Lung (tissue), 17 donors: ENCODE measurements at places on chromosomes 1 and 21. TPM values are rescaled to one million over a fixed set of nuclear protein-coding genes. Genes with fewer than 3 reads are reported as not detected.

GRCh38 chr1:7177438-7178146 lies 392.3 kb downstream of the CAMTA1 start:
- peak; percentile 50 for DNase-seq

GRCh38 chr21:34781526-34781925 lies 112.7 kb downstream of the CLIC6 start:
- DNase-seq = no peak

DNA sequence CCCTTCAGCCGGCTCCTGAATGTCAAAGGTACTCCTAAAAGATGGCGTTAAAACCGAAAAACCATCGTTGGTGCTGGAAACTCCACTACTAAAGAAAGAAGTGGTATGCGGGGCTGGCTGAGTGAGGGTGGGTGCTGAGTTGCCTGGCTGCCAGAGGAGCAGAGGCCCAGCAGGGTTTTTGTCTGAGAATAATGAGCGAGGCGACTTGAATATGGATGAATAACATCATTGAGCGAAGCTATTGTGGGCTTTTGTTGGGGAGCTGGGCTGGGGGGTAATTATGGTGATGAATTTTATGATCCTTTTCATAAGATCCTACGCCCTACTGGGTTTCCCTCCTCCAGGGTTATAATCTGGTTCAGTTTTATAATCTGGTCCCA lies 2.0 kb downstream of the PDPN start:
- no peak for DNase-seq

GRCh38 chr1:154663471-154664060 lies 55.6 kb upstream of the ADAR start:
- peak; percentile 61 for DNase-seq

Gene ITSN1
- 12.0 TPM for polyA plus RNA-seq

- no peak for DNase-seq
Observed at GRCh38 chr1:168509210-168509609, 34.6 kb downstream of the XCL2 start.

DNA sequence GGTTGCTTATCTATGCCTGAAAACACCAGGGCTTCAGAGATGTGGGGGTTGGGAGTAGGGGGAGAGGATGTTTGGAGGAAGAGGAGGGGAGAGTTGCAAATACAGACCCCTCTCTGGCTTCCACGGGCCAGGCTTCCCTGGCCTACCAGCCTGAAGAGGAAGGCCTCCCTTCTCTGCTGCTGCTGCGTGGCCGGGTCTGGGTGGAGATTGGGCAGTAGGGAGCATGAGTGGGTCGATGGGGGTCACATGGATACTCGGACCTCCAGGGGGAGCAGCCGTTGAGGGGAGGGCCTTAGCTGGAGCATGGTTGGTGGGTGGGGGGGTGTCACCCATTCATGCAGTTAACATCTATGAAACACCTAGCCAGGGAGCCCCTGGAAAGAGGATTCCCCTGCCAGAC lies 1.5 kb downstream of the RORC start:
- DNase-seq = no peak

DNA sequence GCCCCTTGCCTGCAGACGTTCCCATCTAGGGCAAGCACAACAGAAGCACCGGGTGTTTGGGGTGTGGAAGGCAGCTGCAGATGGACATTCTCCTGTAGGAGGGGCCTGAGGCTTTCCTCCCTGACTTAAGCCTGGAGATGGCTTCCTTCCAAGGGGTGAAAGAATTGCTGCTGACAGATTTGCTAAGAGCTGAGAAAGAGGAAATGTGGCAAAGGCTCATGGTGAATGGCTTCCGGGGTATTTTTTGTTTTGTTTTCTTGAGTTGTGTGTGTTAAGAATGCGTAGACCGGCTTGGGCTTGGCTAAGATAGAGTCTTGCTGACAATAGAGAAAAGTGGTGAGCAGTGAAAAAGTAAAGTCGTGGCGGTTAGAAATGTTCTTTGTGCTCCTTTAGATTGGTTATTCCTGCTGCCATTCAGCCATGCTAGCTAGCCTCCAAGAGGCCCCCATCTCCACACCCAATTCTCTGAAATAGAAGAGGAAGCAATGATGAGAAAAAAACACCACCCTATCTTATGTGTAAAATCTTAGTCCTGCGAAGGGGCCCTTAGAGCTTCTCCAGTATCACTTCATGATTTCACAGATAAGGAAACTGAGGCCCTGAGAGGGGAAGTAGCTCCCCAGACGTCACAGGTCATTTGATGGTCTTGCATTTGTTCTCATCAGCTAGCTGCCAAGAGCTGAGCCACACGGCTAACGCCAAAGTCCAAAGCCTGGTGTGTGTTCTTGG lies 36.9 kb downstream of the EIF2D start:
- peak; percentile 95 for DNase-seq

GRCh38 chr21:42049578-42050430 lies 21.3 kb upstream of the UMODL1 start:
- no peak for DNase-seq

DNA sequence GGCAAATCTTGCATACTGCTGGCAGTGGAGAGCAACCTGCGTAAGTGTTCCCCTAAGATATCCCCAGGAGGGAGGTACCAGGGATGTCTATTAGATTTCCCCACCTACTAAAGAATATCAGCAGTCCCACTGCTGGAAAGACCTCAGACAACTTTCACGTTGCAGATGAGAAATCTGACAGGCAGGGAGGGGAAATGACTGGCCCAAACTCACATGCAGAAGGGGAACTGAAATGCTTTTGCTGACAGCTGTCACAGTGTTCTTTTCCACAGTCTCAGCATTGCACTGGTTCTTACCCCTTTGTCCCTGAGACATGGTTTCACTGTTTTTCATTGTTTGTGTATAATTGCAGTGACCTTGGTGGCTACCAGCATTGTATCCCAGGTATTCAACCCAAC lies 84.8 kb upstream of the ATP1A1 start:
- no peak for DNase-seq

- DNase-seq = peak; percentile 87
Observed at GRCh38 chr1:156889802-156890580, 3.5 kb upstream of the PEAR1 start.

DNA sequence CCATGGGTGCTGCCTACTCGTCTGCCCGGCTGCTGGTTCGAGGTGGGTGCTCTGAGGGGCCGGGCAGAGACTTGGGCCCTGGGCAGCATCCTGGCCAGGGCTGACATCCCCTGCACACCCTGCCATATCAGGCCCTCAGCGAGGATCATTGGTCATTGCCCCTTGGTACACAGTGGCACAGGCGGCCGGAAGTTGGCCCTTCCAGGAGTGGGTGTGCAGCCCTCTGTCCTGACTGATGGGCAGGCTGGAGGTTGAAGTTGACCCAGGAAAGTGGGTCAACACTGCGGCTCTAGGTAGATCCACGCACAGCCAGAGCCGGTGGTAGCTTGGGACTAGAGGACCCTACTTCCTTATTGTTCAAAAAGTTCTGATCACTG lies 72.9 kb downstream of the TRIM11 start:
- no peak for DNase-seq

Gene PODN
- 16.4 TPM for polyA plus RNA-seq

DNA sequence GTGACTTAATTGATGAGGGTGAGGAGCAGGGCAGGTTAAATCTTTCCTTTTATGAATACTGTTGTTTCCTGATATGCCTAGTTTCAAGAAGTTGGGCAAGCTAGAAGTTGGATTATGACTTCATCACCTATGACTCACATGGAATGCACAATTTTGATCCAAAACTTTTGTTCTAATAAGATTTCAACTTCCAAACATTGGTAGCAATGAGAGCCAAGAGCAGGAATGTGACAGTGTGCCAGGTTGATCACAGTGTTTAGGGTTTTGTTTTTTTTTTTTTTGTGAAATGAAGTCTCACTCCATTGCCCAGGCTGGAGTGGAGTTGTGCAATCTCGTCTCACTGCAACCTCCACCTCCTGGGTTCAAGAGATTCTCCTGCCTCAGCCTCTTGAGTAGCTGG lies 349.4 kb downstream of the DUSP10 start:
- no peak for DNase-seq

Gene RHBDL2
- 3.3 TPM for polyA plus RNA-seq

- DNase-seq = no peak
Observed at GRCh38 chr1:6083801-6084446, 38.2 kb downstream of the KCNAB2 start.

Gene HES5
- 0.26 TPM for polyA plus RNA-seq

DNA sequence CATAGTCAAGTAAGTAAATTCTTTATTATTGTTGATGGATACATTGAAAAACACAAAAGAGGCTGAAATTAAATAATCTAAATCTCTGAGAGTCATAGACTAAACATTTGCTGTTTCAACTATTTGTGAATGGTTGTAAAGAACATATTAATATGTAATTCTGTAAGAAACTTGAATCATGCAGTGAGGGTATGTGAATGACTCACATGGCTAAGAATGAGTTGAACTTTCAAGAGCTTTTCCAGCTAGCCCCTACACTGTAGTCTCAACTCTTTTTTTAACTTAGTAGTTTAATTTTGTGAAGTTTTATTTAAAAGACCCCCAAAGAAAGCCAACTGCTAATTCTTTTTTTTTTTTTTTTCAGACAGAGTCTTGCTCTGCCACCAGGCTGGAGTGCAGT lies 588.1 kb downstream of the DPYD start:
- no peak for DNase-seq

- DNase-seq = no peak
Observed at GRCh38 chr1:27863538-27863915, 8.8 kb upstream of the THEMIS2 start.

DNA sequence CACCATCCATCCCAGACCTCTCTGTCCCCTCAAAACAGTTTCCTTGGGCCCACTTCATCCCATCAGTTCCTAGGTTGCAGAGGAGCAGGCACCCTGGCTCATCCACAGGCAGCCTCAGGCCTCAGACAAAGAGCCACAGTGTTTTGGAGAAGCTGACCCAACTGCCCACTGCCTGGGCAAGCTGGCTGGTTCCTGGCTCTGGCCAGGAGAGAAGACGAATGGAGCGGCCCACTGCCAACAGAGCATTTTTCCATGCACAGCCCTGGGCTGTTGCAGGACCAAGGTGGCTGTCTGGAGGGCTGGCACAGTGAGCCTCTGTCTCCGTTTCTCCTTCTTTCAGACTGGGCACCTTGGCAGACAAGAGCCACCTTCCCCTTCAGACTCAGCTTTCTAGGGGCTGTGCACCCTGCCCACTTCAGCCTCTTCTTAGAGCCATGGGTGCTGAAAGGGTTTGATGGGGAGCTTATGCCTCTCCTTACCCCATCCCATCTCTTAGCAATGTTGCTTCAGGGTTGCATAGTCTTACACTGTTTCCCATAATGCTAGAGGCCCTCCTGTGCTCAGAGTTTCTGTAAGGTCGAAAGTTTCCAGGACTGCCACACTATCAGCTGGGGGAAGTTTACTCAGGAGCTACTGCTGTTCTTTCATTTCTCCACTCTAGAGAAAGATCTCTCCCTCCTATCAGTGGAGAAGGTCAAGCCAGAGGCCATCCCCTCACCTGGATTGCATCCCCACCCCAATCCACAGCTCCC lies 973 bp downstream of the FMOD start:
- DNase-seq = peak; percentile 53

GRCh38 chr1:59379371-59379728 lies 82.5 kb downstream of the FGGY start:
- DNase-seq = no peak

Gene OR2AK2
- polyA plus RNA-seq = not detected

DNA sequence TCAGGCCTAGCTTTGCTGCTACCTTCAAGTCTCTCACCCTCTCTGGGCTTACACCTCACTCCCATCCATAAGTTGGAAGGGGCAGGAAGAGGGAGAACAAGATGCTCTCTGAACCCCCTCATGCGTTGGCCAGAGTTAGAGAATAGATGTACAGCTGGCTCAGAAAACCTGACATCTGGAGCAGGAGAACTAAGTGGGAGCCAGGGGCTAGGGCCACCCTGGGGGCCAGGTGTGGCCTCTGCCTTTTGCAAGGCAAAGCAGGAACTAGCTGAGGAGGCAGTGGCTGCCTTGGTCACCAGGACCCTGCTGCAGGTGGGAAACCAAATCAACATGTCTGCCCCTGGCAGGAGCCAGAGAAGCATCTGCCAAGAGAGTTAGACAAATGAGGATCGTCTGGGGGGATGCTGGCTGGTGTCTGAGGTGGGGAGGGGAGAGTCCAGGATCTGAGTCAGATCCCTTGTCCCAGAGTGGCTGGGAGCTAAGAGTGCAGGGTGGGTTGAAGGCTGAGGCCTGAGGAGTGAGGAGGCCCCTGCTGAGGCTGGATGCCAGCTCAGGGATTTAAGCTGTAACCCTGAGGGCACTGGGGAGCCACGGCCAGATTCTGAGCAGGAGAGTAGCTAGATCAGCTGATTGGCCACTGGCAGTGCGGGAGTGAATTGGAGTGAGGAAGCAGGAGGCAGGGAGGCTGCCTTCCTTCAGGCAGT lies 115.0 kb downstream of the EPHB2 start:
- no peak for DNase-seq

Gene AADACL3
- not detected for polyA plus RNA-seq

Gene HMGN2
- 452 TPM for polyA plus RNA-seq

DNA sequence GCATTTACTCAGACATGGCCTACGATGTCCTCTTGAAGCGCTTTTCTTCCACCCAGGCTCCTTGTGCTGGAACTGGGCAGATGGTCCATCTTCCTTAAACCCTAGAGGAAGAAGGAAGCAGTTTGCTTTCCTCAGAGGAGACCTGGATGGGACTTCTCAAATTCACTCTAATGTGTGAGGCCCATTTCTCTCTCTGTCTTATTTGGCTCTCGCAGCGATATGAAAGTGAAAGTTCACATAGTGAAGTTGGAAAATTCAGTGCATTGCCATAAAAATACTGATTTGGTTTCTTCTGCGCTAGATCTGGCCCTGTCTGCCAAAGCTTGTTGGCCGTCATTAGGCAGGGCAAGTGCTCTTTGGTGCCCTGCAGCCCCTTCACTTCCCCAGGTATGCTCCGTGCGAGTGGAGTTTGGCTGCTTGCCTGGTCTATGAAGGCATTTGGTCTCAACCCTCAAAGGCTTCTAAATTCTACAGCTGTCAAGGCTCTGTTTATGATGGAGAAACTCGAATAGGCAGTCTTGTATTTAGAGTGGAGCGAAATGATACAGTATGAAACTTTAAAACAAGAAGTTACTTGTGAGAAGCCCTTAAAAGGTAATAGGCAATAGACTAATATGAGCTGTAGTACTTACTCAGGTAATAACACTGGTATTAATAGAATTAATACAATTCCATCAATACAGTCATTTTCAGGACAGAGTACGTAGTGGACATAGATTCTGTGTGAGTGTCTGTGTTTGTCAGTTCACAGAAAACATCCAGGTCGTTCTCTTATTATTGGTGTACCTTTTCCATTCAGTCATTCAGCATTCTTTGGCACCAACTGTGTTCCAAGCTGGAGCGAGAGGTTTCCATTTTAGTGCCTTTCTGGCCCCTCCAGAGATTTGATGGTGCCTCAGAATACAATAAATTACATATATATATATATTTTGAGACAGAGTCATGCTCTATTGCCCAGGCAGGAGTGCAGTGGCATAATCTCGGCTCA lies 20.5 kb downstream of the SZRD1 start:
- peak; percentile 66 for DNase-seq

Gene PADI3
- 0.13 TPM for polyA plus RNA-seq

GRCh38 chr1:160130939-160131338 lies 15.4 kb downstream of the ATP1A2 start:
- no peak for DNase-seq
